ENCODE measurements at places on chromosomes 5 and 9.

GRCh38 chr5:172533399-172534228, 79.3 kb upstream of the SH3PXD2B start:
- DNase-seq: no peak

- DNase-seq: no peak
Measured at GRCh38 chr5:150434464-150434863, 15.1 kb downstream of the RPS14 start.

GRCh38 chr5:32504989-32505596, 60.6 kb upstream of the ZFR start:
- DNase-seq: no peak

DNA sequence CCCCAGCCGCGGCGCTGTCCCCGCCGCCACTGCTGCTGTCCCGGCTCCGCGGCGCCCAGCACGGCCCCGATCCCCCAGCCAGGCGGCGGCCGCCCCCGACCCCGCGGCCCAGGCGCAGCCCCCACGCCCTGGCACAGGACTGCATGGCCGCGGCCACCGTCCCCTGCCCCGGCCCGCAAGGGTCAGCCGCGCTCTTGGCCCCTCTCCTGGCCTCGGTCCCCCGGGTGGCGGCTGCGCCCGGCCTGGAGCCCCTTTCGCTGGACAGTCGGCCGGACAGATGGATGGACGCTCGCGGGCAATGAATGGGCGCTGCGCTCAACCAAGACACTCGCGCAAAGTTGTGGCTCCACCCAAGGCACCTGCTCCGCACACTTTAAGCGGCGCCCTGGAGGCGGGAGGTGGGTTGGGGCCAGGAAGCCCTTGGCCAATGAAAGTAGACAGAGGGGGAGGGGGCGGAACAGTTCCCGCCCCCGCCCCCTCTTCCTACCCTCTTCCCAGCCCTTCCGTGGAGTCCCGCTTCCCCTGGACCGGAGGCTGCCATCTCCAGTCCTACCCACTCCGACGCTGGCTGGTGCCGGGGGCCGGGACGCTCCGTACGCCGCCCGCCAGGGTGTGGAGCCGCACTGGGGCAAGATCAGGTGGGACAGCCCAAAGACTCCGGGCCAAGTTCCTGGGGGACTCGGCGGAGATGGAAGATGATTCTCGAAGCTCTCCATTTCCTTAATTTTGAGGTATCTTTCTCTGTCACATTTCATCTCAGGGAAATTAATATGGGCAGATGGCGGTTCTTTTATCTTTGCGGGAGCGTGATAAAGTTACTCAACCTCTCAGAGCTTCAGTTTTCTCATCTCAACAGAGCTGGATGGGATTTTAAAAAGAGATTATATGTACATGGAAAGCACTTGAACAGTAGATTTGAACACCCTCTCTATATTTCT, at the start of gene GLDC:
GLDC (minus strand) TSS at position 375 of the 938 bp plus-strand sequence; CDS start at position 145, 230 bp downstream.
- no peak for DNase-seq

GRCh38 chr5:17000291-17000939, 64.3 kb upstream of the MYO10 start:
- no peak for DNase-seq

DNA sequence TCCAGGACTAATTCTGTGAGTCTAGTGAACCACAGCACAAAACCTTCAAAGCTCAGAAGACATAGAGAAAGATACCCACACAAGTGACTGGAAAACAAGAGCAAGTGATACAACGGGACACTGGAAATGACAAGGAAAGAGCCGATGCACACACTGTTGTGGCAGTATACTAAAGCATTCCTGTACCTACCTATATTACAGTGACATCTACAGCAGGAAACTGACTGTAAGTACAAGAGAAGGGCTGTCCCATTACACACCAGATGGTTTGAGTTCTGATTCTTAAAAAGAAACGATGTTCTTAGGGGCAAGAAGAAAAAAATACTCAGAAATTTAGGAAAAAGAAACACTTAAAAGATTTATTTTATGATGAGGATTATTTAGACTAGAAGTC, 18.5 kb downstream of the TMEM245 start:
- no peak for DNase-seq

DNA sequence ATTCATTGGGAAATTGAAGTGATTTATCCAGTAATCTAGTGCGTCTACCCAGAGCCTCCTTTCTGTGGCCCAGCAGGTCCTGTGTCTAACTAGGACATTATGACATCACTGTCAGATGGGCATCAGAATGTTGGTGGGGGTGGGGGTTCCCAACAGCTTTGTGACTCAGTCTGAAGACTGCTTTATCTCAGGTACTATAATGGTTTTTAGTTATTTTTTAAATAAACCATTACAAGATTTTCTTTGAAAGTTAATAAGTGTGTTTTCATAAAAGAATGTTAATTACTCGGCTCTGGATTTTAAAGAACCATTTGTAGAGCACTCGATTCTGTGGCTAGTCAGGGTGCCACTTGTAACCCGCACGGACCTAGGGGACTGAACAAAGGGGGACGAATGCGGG, at the start of gene EQTN:
EQTN (minus strand) TSS at position 101 of the 400 bp plus-strand sequence; CDS start at position 6, 95 bp downstream.
- DNase-seq: no peak

DNA sequence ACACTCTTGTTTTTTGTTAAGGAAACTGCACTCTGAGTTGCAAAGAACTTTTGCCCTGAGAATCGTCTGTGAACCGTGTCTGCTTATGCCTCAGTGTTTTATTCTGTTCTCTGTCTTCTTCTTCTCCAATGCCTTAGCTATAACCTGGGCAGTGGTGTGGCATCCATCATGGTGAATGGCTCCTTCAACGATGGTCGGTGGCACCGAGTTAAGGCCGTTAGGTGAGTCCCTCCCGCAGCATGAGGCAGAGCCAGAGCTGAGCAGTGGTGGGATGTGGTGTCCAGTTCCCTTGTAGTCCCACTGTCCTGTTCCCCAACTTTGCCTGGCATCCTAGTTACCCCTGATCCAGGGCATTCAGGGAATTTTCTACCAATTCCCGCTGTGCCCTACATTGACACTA, 98.3 kb downstream of the LIFR start:
- no peak for DNase-seq

DNA sequence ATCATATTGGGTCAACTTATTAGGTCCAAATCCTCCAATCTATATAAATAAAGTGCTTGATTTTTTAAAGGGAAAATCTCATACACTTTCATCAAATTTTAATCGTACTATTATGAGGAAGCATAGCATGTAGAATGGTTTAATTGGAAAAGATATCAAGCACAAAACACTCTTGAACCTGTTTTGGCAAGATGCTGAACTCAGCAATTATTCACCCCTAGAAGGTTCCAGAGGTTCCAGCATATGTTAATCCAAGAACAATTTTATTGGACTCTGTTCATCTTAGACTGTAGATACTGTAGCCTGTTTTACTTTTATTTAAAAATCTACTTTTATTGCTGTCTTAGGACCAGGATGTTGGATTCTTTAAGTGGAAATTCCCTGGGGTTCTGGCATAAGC, 92.4 kb upstream of the LHFPL2 start:
- DNase-seq: no peak

- DNase-seq: no peak
Measured at GRCh38 chr5:4651806-4652565, 488.1 kb upstream of the ADAMTS16 start.

DNA sequence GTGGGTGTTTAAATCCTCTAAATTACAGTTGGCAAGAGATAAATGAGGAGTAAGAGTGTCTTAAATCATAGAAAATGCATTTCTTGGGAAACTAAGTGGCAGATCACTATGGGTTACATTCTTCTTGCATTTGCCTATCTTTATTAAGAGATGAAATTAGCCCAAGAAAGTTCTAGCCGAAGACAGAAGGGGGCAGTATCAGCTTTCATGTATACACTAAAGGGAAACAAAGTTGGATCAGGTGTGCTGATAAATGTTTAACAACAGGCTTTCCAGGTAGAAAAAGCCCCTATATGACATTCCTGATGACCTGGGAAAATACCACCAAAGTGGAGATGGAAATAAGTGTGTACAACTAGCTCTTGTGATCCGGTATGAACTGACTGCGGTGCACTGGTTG, 81.9 kb upstream of the TLR4 start:
- DNase-seq: no peak
